Hematopoietic multipotent progenitor cell treated with erythropoietin and hydrocortisone succinate and interleukin-3 and kit ligand, for 17 days (in vitro differentiated cells): ENCODE measurements at places on chromosomes 16 and 17.

GRCh38 chr17:50172936-50173334, 7.1 kb downstream of the SGCA start:
- no peak for DNase-seq

DNA sequence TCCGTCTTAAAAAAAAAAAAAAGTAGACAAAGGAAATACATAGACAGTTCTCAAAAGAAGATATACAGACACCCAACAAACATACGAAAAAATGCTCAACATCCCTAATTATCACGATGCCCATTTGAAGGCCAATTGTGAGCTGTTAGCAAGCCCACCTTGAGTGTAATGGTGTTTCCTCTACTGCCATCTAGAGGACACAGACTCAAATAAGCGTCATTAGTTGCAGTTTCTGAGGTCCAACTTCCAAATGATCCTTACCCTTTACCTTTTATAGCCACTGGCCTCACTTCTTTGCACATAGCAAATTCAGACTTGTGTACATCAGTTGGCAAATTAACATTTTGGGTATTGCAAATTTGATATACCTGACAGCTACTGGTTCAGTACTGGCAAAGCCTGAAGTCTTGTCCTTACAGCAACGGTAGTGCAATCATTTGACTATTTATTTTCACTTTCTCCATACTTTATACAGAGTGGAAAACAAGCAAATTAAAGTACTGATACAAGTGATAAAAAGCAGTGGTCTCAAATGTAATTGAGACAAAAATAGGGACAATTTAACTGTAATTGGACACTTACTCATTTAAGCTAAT, 536.3 kb upstream of the EEF2KMT start:
- no peak for DNase-seq

GRCh38 chr16:54912720-54913119, 17.9 kb upstream of the IRX5 start:
- no peak for DNase-seq

DNA sequence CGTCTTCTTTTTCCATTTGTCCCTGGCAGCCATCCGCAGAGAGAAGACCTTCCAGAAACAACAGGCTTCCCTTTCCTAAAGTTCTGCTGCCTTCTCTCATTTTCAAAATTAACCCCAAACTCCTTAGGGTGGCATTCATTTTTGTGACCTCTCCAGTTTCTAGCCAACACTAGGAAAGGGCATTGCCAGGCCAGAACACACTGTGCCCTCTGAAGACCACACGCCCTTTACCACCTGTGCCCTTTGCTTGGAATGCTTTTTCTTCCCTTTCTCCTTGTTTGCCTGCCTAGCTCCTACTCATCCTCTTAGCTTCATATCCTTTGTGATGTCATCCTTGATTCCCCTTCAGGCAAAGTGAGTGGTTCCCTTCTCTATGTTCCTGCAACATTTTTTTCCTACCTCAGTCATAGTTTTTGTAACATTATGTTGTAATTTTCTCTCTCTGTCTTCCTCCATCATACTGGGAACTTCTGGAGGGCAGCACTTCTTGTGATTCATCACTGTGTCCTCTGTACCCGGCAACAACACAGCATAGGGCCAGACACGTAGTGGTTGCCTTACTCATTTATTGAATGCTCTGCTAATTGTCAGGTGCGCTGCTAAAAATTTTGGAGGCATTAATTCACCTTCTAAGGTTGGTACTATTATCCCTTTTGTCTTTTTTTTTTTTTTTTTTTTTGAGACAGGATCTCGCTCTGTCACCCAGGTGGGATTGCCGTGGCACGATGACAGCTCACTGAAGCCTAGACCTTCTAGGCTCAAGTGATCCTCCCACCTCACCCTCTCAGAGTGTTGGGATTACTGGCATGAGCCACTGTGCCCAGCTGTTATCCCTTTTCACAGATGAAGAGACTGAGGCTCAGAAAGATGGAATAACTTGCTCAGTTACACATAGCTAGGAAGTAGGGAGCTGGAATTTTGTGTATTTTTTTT, 1.0 kb downstream of the KAT8 start:
- DNase-seq = no peak

DNA sequence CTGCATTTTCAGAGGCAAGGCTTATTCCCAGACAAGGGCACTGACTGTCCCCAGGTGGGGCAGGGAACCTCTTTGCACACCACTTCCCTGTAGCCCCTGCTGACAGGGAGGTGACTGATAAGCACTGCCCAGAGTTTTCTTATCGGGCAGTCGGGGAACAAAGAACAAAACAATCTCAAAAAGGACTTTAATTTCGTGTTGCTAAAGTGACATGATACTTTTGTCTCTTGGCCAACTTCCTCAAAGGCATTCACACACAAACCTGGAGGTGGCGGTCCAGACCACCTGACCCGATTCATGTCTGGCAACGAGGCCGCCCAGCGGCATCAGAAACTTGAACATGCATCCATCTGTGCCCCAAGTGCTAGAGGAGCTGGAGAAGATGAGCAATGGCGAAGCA, 28.9 kb downstream of the ZDHHC7 start:
- peak; percentile 34 for DNase-seq

DNA sequence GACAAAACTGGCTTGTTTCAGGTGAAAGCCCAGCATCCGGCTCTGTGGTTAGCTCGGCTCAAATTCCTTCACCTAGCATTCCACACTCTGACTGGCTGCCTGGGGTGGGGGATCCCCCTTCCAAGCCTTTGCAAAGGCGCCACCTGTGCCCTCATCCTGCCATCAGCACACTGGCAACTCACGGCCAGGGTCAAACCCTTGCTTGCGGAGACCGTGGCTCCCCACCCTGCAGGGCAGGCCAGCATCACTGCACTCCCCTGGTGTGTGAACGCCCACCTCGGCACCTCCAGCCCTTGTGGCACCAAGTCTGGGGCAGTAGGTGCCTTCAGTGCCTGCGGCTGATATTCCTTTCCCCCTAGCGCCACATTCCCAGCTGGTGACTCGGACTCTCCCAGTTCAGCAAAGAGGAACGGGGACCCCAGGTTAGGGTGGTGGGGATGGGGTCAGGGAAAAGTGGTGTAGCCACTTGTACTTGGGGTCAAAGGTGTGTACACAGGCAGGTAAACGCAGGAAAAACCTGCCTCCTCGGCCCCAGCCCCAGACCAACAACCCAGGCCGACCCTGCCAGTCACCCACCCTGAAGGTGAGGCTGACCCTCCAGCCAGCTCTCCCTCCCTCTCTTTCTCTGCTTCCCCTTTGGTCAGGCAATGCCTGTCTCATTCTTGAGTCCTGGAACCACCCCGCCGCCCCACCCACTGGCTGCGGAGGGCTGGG, 1.1 kb downstream of the FLII start:
- DNase-seq = no peak
